NCI-H345 (cell line): ENCODE measurements at places on chromosomes 1 and 21.

DNA sequence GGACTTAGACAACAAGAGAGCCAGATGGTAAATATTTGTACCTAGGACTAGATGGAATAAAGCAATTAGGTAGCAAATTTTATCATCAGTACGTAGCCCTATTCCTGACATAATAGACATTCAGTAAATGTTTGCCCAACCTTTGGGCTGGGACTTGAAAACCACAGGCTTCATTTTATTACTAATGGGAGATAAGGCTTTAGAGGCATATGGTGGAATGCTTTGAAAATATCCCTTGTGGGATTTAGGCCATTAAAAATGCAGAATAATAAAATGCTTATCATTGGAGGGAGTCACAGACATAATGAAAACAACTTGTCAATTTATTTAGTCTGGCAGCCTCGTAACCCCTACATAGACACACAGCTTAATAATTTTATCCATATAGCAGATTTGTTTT is 296.1 kb upstream of the SPAG17 start:
- no peak for DNase-seq

- DNase-seq: peak; percentile 79
Observed at GRCh38 chr1:230548997-230549396, 93.3 kb upstream of the COG2 start.

DNA sequence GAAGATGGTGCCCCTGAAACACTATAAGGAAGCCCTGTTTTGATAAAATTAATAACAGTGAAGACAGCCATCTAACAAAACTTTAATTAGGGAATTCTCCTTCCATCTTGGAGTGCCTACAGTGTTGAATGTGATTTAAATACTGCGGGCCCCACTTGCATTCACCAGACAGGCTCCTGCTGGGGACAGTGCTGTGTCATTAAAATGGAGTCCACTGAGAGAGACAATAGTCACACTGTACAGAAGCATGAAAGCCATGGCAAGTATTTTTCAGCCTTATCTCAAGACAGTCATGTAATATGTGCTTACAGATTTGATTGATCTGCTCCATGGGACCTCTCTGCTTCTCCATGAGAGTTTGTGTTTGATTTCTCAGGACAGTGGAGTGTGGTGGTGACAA is 29.7 kb upstream of the ZBTB18 start:
- no peak for DNase-seq

GRCh38 chr1:162701286-162701685 is 69.0 kb downstream of the DDR2 start:
- no peak for DNase-seq

DNA sequence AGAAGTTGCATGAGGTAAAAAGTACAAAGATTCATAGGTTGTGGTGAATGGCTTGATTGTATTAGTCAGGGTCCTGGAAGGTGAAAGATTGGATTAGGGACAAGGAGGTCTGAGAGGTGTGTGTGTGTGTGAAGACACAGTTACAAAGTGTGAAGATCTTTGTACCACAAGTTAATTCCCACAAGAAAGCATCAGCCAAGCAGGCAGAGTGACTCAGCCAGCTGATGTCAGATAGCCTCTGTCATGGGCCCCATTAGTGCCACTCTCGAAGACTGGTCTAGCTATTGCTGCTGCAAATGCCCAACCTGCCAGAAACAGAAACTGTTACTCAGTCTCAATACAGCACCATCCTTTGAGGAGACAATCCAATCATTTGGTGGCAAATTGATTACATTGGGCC is 96.5 kb downstream of the DTL start:
- no peak for DNase-seq

GRCh38 chr1:11649237-11649623 is 5.0 kb downstream of the FBXO2 start:
- no peak for DNase-seq

- no peak for DNase-seq
Observed at GRCh38 chr1:220921971-220922635, 42.9 kb downstream of the HLX start.

DNA sequence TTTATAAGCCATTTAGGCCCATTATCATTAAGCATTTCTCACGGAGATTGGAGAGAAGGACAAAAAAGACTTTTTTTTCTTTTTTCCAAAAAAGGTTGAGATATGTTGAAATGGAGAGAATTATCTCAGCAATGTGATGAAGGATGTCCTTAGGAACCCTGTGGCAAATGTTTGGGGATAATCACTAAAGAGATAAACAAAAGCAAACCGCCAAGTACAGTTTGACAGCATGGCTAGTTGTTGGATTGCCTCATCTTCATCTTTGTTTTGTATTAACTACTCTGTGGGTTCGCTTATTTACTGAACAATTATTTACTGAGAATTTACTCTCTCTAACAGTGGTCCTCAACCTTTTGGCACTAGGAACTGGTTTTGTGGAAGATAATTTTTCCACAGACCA is 97.4 kb upstream of the HP1BP3 start:
- no peak for DNase-seq

GRCh38 chr21:36630485-36631206 is 68.3 kb upstream of the SIM2 start:
- peak; percentile 59 for DNase-seq

DNA sequence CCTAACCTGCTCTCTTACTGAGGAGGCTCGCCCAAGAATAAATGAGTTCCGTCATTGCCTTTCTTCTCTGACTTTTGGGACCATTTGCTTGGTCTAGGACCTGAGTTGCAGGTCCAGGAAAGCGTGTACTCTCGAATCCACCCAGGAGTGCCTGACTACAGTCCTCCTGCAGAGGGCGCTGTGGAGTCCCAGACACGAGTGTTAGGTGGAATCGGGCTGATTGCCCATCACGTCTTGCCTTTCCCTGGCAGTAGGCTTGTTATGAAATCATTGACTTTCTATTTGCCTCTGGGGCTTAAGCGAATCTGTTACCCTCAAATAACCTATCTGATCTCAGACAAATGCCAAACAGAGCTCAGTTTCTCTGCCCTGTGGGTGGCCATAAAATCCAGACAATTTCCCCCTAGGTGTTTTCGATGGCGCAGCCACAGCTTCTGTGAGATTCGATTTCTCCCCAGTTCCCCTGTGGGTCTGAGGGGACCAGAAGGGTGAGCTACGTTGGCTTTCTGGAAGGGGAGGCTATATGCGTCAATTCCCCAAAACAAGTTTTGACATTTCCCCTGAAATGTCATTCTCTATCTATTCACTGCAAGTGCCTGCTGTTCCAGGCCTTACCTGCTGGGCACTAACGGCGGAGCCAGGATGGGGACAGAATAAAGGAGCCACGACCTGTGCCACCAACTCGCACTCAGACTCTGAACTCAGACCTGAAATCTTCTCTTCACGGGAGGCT is at the start of gene IL20:
Gene IL20, plus strand, starts transcription at position 685 of the 733 bp plus-strand sequence. CDS start 230 bp downstream, outside the sequence.
- DNase-seq: peak; percentile 36

GRCh38 chr21:21233051-21233450 is 234.8 kb downstream of the NCAM2 start:
- DNase-seq: no peak

GRCh38 chr1:78224246-78224785 is 178.6 kb downstream of the GIPC2 start:
- no peak for DNase-seq

- DNase-seq: no peak
Observed at GRCh38 chr1:212670301-212670700, 29.3 kb downstream of the BATF3 start.
